GM23338 (cell line): ENCODE measurements at places on chromosomes 3 and 15. TPM values are rescaled to one million over a fixed set of nuclear protein-coding genes. Genes with fewer than 3 reads are reported as not detected.

The SEMA6D gene
- total RNA-seq = 0.97 and 4.0 TPM in 2 replicates

The MYO5C gene
- total RNA-seq = 20.8 and 28.8 TPM in 2 replicates

The MUC20 gene
- 0.12 TPM in 1 of 2 replicates, not detected in the other for total RNA-seq

The CCDC191 gene
- 0.89 and 2.0 TPM in 2 replicates for total RNA-seq

The TTC23 gene
- 17.0 and 25.2 TPM in 2 replicates for total RNA-seq

The VEPH1 gene
- total RNA-seq = 31.8 and 33.8 TPM in 2 replicates

The GCNT3 gene
- not detected in 2 replicates for total RNA-seq

The OXSM gene
- 2.2 and 4.6 TPM in 2 replicates for total RNA-seq

The AP3B2 gene
- 14.0 and 19.2 TPM in 2 replicates for total RNA-seq

The ARHGEF26 gene
- total RNA-seq = 16.9 and 17.3 TPM in 2 replicates

DNA sequence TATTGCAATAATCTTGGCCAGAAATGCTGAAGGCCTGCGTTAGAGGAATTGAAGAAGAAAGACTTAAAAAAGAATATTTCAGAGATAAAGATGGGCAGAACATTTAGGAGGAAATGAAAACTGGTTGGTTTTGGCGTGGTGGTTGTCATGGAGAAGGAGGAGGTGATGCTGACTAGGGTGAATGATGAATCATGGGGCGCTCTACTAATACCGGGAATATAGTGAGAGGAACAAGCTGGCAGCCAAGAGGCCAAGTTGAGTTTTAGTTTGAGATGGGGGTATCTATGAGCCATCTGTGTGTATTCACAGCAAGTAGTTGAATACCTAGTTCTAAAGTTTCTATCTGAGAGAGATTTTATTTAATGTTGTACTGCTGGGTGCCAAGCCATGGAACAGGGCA, 6.8 kb upstream of the GAP43 start:
- DNase-seq = no peak

DNA sequence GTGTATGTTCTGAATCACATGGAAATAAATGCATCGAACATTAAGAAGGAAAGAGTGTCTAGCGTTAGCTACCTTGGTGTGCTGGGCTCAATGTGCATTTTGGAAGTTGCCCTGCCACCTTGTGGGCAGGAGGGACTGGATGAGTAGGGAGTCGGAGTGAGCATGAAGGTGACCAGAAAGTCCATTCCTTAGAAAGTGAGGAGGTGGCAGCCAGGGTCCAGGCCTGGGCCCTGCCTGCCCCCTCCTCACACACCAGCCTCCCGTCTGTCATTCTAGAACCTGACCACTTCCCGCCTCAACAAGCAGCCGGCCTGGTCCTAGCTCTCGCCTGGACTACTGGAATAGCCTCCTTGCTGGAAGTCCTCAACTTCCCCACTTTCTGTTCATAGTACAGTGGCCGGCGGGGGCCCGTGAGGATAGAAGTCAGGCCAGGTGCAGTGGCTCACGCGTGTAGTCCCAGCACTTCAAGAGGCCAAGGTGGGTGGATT, 10.2 kb upstream of the GATA2 start:
- DNase-seq = peak; percentile 68

GRCh38 chr3:114299421-114299820, 5.6 kb downstream of the TIGIT start:
- DNase-seq = peak; percentile 51

GRCh38 chr15:63372753-63373152, 8.9 kb downstream of the CA12 start:
- DNase-seq = no peak

DNA sequence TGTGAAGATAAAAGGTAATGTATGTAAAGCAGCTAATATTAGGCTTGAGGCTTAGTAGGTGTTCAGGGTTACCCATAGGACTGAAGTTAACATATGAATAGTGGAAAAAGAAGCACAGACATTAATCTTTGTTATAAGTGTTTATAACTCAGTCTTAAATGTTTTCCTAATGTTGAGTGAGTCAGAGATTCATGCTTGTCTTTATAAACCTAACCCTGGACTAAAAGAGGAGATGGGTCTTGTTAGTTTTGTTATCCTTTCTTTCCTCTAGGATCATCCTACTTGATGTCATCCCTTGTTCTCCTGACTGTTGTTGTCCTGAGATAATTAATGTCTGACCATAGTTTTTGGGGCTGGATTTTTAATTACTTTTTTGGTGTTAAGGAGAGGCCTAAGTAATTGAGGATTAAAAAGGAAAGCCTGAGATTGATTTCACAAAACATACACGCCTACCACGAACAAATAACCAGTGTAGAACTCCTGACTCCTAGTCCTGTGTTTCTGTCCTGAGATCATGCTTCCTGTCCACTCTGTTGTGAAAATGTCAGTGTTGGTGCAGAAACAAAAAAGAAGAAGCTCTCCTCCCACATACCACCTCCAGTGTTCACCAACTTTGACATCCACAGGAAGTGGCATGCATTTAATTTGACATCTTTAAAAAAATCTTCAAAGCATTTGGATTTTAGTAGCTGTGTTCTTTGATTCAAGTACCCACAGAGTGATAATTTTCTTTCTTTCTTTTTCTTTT, 8.4 kb downstream of the MITF start:
- DNase-seq = no peak

- peak; percentile 28 for DNase-seq
These were observed 14.5 kb upstream of the CFAP100 start for GRCh38 chr3:126380011-126380768.

- no peak for DNase-seq
These were observed 1.9 kb downstream of the PCLAF start for GRCh38 chr15:64379216-64379960.

DNA sequence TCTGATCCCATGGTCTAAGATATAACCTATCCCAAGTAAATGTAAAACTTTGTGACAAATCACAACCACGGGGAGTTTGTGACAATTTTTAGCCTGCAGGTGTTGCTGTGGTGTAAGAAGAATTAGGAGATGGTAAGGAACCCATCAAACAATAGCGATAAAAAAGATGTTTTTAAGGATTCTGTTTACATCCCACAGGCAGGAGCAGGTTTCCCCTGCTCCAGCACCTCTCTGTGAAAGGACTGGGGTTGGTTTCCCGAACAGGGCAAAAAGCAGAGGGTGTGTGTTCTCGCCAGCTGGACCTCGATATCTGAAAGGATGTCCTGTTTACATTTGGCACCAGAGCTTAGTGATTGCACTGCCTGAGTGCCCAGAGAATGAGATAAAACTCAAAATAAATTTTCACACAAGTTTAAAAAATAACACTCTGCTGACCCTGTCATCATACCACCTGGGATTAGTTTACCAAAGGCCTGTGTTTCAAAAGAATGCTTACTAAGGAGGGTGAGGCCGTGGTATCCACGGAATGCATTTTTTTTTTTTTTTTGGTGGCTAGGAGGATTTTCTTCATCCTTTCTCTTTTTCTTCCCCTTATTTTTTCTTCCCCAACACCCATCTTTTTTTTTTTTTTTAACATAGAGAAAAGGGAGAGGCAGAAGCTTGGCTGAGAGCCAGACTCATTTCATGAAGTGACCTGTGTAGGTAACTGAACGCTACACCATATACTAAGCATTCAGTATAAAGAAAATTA, 151.8 kb upstream of the DPH6 start:
- DNase-seq = peak; percentile 45

DNA sequence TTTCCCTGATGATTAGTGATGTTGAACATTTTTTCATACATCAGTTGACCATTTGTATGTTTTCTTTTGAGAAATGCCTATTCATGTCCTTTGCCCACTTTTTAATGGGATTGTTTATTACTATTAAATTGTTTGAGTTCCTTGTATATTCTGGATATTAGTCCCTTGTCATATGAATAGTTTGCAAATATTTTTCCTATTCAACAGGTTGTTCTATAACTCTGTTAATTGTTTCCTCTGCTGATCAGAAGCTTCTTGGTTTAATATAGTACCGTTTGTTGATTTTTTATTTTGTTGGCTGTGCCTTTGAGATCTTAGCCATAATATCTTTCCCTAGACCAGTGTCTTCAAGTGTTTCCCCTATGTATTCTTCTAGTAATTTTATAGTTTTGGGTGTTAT, 189.0 kb upstream of the RARB start:
- DNase-seq = no peak

DNA sequence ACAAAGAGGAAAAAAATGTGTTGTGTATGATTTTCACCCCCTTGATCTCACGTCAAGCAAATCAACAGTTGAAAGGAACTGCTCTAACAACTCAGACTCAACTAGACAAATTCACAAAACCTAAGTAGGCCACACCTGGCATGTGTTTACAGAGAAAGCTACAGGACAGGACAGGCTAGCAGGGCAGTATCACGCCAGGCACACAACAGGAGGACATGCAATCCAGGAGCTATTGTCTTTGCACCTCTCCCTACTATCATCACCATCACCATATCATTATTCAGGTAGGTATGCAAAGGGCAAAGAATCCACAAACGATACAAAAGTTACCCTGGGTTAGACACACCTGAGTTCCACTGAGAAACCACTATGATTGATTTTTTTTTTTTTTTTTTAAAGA, 86.4 kb downstream of the TBL1XR1 start:
- DNase-seq = no peak

GRCh38 chr3:129567176-129567705, 24.3 kb downstream of the H1-8 start:
- DNase-seq = no peak

- DNase-seq = peak; percentile 17
These were observed 595.2 kb downstream of the ZIC1 start for GRCh38 chr3:148004331-148004730.

DNA sequence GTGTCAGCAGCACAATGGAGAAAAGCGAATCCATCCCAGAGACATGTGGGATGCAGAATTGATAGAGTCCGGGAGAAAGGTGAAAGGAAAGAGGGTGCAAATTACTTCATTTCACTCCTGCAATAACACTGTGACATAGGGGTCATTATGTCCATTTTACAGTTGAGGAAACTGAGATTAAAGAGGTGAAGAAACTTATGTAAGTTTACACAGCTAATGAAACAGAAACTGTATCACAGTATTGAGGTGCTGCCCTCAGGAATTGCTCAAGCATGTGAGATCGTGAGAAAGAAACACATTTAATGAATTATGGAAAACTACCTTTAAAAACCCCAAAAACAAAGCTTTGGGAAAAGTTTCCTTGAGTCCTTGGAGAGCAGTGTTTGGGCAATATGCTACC, 103.6 kb upstream of the PFN2 start:
- no peak for DNase-seq

- DNase-seq = no peak
These were observed 331.2 kb downstream of the ULK4 start for GRCh38 chr3:41630708-41631107.

GRCh38 chr3:8777978-8778267, 8.5 kb upstream of the OXTR start:
- DNase-seq = no peak

GRCh38 chr3:11096266-11097139, 57.8 kb upstream of the HRH1 start:
- DNase-seq = peak; percentile 63

DNA sequence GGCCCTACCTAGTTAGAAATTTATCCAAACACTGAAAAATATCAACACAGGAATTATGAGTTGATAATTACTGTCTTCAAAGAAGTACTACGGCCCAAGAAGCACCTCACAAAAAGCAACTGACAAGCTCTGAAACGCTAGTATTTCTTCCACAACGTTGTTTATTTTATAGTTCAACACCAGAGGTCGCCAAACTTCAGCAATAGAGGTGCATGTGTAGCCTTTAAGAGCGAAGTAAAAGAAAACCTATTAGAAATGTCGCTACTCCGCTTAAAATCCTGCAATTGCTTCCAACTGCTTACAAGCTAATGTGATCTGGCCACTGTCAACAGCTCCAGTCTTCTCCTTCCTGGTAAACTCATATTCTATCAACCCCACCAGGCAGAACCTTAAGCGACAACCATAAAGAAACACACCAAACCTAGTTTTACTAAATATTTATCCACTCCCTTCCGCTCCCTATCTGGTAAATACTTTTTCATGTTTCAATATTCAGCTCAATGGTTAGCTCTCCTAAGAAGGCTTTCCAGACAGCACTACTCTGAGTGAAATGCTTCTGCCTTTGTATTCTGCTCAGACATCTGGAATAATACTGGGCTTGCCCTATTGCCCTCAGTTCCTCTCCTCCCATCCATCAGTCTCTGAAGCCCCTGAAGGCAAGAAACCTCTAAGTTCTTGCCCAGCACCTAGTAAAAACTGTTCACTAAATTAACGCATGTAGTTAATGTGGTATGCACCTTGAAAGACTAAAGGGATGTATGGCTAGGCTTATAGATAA, 110.2 kb downstream of the NR1I2 start:
- peak; percentile 88 for DNase-seq

DNA sequence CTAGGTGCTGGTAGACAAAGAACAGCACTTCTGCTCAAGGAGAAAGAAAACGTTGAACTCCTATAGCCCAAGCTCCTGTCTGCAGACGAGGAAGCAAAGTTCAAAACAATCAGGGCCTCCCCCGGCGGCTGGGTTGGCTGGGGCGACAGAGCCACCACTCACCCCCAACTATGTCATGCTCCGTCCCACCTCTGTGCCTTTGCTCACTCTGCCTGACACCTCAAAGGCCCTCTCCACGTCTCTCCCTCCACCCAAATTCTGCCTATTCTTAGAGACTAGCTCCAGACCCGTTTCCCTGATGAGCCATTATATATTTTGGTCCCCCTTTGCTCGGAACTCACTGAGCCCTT, 304.3 kb downstream of the TLE3 start:
- no peak for DNase-seq

DNA sequence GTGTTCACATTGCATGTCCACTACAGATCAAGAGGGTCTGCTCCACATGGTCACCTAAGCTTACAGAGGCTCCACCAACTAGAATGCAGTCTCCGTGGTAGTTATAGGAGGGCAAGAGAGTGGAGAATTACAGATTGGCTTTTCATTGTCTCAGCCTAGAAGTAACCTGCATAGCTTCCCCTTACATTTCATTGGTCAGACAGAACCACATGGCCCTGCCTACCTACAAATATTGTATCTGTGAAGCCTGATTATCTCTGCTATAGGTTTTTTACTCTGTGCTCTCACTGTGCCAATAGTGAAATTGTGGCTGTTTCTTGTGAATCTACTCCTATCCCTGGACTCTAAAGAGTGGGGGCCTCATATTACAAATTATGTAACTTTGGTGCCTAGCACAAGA, 2.5 kb upstream of the TLNRD1 start:
- no peak for DNase-seq

DNA sequence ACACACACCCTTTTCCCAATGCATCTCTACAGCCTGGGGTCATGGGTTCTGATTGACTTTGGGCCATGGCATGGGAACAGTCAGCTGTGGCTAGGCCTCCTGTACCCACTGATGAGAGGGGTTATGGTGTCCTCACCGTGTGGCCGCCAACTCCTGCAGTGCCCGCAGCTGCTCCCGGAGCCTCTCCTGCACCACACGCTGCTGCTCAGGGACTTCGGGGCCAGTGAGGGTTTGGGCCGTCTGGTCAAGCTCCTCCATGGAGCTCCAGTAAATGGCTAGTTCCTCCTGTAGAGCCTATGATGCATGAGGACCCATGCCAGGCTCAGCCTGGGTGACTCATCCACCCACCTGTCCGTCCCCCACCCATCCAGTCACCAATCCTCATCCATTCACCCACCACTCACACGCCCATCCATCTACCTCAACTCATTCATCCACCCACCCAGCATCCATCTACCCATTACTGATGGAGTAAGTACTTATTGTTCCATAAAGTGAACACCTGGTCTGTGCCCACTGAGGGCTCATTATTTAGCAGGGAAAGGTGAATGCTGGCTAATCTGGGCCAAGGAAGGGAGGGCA, 21.6 kb downstream of the SPTBN5 start:
- no peak for DNase-seq

- no peak for DNase-seq
These were observed 41.9 kb downstream of the ATP8B4 start for GRCh38 chr15:50077176-50077575.

- DNase-seq = no peak
These were observed 63.3 kb downstream of the ROBO2 start for GRCh38 chr3:77102951-77103769.

GRCh38 chr3:152646004-152646403, 188.9 kb upstream of the P2RY1 start:
- DNase-seq = no peak
